ENCODE measurements at places on chromosomes 1 and 21. TPM values are rescaled to one million over a fixed set of nuclear protein-coding genes. Genes with fewer than 3 reads are reported as not detected.

DNA sequence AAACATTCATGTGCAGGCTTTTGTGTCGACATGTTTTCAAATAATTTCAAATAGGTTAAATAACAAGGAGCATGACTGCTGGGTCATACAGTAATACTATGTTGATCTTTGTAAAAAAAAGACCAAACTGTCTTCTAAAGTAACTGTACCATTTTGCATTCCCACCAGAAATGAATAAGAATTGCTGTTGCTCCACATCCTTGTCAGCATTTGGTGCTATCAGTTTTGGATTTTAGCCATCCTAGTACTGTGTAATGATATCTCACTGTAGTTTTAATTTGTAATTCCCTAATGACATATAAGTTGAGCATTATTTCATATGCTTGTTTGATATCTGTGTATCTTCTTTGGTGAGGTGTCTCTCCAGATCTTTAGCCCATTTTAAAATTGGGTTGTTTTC lies 11.6 kb downstream of the UROD start:
- no peaks in the 10 kb centered on the region for H3K36me3 ChIP-seq
- no peaks in the 10 kb centered on the region for H3K27me3 ChIP-seq
- no peaks in the 10 kb centered on the region for H3K4me1 ChIP-seq
- no peak for DNase-seq
- H3K27ac ChIP-seq: no peak overlapping the region

ABCA4 gene
- total RNA-seq: 0.27 TPM

GRCh38 chr21:38741092-38741949 lies 64.4 kb upstream of the ETS2 start:
- H3K36me3 ChIP-seq: no peaks in the 10 kb centered on the region
- H3K4me3 ChIP-seq: no peak overlapping the region
- no peaks in the 10 kb centered on the region for H3K27me3 ChIP-seq
- H3K27ac ChIP-seq: peak overlapping the region; percentile 75
- H3K4me1 ChIP-seq: peaks cover 3% of the 10 kb centered on the region

DNA sequence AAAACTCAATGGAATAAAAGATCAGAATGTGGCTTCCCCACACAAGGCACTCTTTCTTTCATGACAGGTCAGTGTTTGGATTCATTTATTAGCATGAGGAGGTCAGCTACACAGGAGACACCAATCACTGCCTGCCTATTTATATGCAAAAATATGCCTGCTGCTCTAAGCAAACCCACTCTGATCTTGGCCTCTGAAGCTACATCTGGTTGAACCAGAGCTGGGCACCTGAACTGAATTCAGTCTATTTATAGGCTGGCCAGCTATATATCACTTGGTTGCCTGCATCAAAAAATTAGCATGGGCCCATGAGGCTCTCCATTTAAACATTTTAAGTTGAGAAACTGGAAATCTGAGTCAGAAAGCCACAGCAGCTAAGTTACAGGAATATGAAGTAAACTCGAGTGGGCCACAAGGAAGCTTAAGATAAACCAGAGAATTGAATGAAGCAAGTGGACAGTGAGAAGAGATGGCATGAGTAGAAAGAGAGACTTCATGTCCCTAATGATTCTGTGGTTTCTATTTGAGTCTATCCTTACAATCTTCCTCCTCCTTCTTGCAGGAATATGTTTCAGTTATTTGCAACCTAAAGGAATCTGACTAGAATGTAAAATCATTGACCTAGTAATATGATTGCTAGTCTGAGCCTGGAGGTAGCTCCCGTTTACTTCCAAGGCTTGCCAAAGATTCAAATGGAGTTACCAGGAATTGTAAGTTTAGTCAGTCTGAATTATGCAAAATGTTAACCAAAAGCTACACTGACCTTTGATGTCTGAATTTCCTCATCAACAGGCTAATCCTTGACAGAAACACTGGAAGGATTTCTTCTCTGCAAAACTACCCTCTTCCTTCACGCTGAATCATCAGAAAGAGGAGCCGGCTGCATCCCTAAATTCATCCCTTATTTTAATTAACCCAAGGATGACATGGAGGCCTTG lies 17.7 kb downstream of the DDAH1 start:
- H3K27me3 ChIP-seq: no peaks in the 10 kb centered on the region
- DNase-seq: no peak
- H3K4me1 ChIP-seq: no peaks in the 10 kb centered on the region
- no peak overlapping the region for H3K27ac ChIP-seq
- no peak overlapping the region for H3K4me3 ChIP-seq

DNA sequence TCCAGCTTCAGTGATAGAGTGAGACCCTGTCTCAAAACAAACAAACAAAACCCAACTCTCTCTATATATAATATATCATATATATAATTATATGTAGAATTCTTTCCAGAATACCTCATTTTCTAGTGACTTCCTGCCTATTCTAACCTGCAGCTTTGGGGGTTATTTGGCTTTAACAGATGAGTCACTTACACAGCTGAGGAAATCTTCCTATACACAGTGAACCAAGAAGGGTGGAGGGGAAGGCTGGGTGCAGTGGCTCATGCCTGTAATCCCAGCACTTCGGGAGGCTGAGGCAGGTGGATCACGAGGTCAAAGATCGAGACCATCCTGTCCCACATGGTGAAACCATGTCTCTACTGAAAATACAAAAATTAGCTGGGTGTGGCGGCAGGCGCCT lies 9.2 kb downstream of the RAB29 start:
- H3K27ac ChIP-seq: no peak overlapping the region
- H3K27me3 ChIP-seq: no peaks in the 10 kb centered on the region
- no peak for DNase-seq
- H3K4me1 ChIP-seq: no peaks in the 10 kb centered on the region
- no peak overlapping the region for H3K4me3 ChIP-seq
- no peaks in the 10 kb centered on the region for H3K36me3 ChIP-seq

APOBEC4 gene
- not detected for total RNA-seq

GRCh38 chr1:85151446-85151845 lies 49.4 kb downstream of the SYDE2 start:
- DNase-seq: no peak
- H3K27me3 ChIP-seq: no peaks in the 10 kb centered on the region
- no peaks in the 10 kb centered on the region for H3K4me1 ChIP-seq
- H3K36me3 ChIP-seq: no peaks in the 10 kb centered on the region

GRCh38 chr21:27110956-27111355 lies 144.1 kb upstream of the ADAMTS5 start:
- H3K36me3 ChIP-seq: no peaks in the 10 kb centered on the region
- no peak overlapping the region for H3K27ac ChIP-seq
- no peaks in the 10 kb centered on the region for H3K4me1 ChIP-seq
- H3K27me3 ChIP-seq: no peaks in the 10 kb centered on the region
- no peak overlapping the region for H3K4me3 ChIP-seq

GRCh38 chr1:231611851-231612250 lies 14.7 kb upstream of the DISC1 start:
- H3K27me3 ChIP-seq: no peaks in the 10 kb centered on the region
- H3K36me3 ChIP-seq: no peaks in the 10 kb centered on the region
- no peak for DNase-seq
- no peak overlapping the region for H3K4me3 ChIP-seq
- H3K4me1 ChIP-seq: no peaks in the 10 kb centered on the region

DIRAS3 gene
- total RNA-seq: 0.69 TPM

DNA sequence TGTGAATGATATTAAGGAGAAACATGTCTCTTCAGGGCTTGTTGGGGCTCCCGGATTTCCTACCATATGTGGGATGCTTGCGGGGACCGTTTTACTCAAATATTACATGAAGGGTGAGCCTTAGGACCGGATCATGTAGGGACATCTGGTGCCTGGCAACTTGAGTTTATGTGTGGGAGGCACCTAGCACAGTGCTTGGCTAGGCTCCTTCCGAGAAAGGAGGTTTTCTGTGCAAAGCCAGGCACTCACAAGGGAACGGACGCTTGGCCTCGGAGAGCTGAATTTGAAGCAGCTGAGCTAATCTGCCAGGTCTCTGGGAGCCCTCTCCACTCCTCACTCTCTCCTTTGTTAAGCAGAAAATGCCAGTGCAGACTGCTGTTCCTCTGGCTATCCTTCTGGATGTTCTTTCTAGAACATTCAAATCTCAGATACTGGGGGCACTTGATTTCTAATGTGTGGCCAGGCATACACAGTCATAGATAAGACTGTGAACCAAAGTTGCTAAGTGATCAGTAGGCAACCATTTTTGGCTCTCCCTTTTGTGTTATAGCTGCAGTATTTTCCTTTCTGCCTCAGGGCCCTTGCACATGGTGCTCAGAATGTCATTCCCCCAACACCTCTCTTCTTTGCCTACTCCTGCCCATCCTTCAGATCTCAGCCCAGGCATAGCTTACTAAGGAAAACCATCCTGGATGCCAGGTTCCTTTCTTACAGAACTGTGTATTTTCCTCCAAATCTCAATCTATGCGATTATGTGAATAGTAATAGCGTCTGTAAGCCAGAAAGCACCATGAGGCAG lies 216.6 kb upstream of the CSF3R start:
- H3K4me3 ChIP-seq: no peak overlapping the region
- H3K27me3 ChIP-seq: no peaks in the 10 kb centered on the region
- H3K36me3 ChIP-seq: no peaks in the 10 kb centered on the region

GRCh38 chr21:31687108-31687507 lies 27.6 kb downstream of the SOD1 start:
- DNase-seq: no peak
- no peaks in the 10 kb centered on the region for H3K27me3 ChIP-seq
- peaks cover 13% of the 10 kb centered on the region for H3K36me3 ChIP-seq
- H3K4me3 ChIP-seq: no peak overlapping the region
- H3K4me1 ChIP-seq: no peaks in the 10 kb centered on the region

PTGFRN gene
- total RNA-seq: 94.9 TPM

DNA sequence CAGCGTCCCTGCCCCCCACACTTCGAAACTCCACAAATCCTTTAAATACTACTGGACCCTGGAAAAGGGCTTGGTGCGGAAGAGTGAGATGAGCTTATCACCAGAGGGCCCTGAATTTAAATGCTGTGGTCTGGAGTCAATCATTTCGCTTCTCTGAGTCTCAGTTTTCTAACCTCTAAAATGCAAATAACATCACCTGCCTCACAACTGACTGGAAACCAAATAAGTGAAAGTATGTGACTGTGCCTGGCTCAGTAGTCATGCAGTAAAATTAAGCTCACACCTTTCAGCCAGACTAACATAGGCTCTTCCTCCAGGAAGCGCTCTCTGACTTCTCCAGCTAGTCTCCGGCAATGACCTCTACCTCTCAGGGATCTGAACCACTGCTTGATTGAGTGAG lies 4.2 kb downstream of the GJA4 start:
- H3K27ac ChIP-seq: no peak overlapping the region
- DNase-seq: no peak
- peaks cover 11% of the 10 kb centered on the region for H3K27me3 ChIP-seq
- H3K36me3 ChIP-seq: no peaks in the 10 kb centered on the region

LGR6 gene
- 1.3 TPM for total RNA-seq

DNA sequence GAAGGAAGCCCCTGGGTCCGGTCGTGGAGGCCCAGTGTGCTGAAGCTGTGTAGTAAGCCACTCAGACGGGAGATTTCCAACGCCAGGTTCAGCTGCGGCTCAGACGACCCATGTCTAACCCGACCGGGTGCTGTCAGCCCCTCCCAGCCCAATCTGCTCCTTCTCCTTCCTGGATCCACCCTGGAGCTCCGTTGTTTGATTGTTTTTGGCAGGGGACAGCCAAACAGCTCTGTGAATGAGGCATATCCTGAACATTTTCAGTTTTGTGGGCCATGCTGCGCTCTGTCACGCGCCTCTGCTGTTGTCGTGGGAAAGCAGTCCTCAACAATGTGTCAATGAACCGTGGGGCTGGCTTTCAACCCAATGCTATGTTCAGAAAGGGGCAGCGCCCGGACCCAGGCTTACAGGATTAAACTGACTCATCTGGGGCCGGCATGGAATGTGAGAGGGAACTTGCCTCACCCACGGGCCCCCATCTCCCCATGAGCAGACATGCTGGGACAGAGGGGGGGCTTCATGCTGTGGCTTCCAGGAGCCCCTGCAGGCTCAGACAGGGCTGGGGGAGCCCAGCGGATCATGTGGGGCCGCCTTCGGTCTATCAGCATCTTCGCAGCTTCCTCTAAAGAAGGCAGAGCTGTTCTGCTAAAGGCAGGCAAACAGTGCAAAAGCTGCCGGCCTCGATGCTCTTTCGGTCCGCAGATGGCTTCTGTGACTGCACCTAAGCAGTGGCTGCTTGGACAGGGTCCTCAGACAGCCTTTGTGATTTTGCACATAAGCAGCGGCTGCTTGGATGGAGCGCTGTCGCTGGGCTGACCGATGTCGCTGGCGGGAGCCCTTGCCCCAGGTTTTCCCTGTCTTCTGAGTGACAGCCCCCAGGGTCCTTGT lies 101.7 kb downstream of the RIPK4 start:
- H3K27me3 ChIP-seq: no peaks in the 10 kb centered on the region
- H3K4me3 ChIP-seq: no peak overlapping the region
- H3K36me3 ChIP-seq: no peaks in the 10 kb centered on the region

NFASC gene
- total RNA-seq: 13.9 TPM

DNA sequence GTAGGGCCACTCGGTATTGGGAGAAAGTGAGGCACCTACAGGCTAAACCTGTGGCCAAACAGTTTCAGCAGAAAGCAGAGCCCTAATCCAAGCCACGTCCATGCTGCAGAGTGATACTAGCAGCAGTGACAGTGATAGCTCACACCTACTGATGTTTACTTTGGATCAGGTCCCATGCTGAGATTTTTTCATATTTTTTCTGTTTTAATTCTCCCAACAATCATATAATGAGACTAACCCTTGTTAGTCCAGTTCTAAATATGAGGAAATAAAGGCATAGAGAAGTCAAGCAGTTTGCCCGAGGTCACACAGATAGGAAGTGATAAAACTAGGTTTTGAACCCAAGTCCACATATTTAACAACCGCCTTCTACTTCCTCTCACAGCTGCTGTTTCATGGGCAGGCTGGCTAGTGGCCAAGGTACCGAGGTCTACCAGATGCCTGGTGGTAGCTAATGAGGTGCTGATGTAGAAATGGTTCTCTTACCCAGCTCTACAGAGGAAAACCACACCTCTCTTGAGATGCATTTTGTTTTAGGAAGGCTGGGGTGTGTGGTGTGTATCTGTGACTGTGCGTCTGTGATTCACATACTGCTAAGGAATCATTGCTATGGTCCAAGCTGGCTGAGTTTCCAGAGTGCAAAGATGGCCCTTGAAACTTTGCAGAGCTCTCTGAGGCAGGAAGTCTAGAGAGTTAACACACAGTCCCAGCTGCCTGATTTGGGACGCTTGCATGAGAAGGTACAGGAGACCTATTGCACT lies 80.3 kb upstream of the ARTN start:
- peak overlapping the region; percentile 21 for H3K27ac ChIP-seq
- no peaks in the 10 kb centered on the region for H3K36me3 ChIP-seq
- H3K4me1 ChIP-seq: peaks cover 5% of the 10 kb centered on the region
- no peaks in the 10 kb centered on the region for H3K27me3 ChIP-seq

CYP4A11 gene
- total RNA-seq: 0.57 TPM

TMPRSS2 gene
- total RNA-seq: 408 TPM

SIK1 gene
- total RNA-seq: 3.7 TPM

ASPM gene
- 20.1 TPM for total RNA-seq

GRCh38 chr1:172220376-172220775 lies 200.1 kb upstream of the C1orf105 start:
- no peak for DNase-seq
- H3K27me3 ChIP-seq: no peaks in the 10 kb centered on the region

- no peaks in the 10 kb centered on the region for H3K4me1 ChIP-seq
- H3K36me3 ChIP-seq: no peaks in the 10 kb centered on the region
- H3K27me3 ChIP-seq: no peaks in the 10 kb centered on the region
Measured at GRCh38 chr1:183730107-183730724, 74.7 kb upstream of the RGL1 start.

ERICH3 gene
- total RNA-seq: 0.16 TPM

TBX15 gene
- 0.11 TPM for total RNA-seq

GRCh38 chr1:155012026-155012546 lies 9.5 kb downstream of the ZBTB7B start:
- H3K4me3 ChIP-seq: no peak overlapping the region
- peak; percentile 92 for DNase-seq
- H3K27me3 ChIP-seq: no peaks in the 10 kb centered on the region

- no peaks in the 10 kb centered on the region for H3K4me1 ChIP-seq
- H3K27me3 ChIP-seq: no peaks in the 10 kb centered on the region
- H3K4me3 ChIP-seq: no peak overlapping the region
- H3K36me3 ChIP-seq: no peaks in the 10 kb centered on the region
- DNase-seq: no peak
- no peak overlapping the region for H3K27ac ChIP-seq
Measured at GRCh38 chr1:221405146-221405545, 336.7 kb downstream of the DUSP10 start.

All from colonic mucosa (tissue), 4 donors.